GM19239 (cell line): ENCODE measurements at places on chromosomes 13 and 19.
A peak's percentile ranks its signal among the peaks of the same experiment; 100 is the strongest.

DNA sequence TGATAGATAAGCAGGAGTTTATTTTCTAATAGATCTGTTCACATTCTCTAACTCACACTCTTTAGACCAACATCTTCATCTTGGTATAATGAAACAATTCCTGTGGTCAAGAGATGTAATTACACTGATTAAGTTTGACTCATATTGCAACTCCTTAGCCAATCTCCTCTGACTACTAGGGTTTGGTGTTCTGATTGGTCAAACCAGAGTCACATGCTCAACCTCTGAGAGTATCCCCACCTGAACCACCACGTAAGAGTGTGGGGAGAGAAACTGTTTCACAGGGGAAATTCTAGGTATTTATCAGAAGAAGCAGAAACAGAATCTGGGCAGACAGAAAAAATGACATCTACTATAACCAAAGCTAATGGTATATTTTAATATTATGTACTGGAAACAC lies 42.4 kb downstream of the UQCRFS1 start:
- no peak for DNase-seq

GRCh38 chr19:511101-511851 lies 4.0 kb downstream of the TPGS1 start:
- no peak for DNase-seq

- no peak for DNase-seq
Observed at GRCh38 chr19:51501594-51502263, at the start of gene SIGLEC12. SIGLEC12 (minus strand) TSS chr19:51501800; CDS start chr19:51501733, 67 bp downstream.

DNA sequence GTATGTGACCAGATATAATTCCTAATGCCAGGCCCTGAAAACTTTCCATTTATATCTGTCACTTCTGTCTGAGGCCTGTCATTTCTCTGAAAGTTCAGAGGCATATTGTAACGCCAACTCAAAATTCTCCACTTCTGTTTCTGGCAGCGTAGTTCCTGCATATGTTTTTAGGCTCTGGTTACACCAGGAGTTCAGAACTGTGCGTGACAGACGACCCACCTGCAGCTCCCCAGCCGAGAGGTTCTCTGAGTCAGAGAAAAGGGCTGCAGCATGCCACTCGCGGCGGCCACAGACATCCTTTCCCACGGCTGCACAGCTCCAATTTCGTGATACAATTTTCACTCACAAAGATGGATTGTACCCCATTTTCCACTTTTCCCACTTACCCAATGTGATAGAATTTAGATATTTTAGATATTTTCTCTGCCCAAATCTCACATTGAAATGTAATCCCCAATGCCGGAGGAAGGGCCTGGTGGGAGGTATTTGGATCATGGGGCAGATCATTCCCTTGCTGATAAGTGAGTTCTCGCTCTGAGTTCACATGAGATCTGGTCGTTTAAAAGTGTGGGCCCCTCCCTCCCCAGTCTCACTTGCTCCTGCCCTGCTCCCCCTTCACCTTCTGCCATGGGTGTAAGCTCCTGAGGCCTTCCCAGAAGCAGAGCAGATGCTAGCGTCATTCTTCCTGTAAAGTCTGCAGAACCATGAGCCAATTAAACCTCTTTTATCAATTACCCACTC lies 308.1 kb downstream of the LIG4 start:
- DNase-seq = no peak

DNA sequence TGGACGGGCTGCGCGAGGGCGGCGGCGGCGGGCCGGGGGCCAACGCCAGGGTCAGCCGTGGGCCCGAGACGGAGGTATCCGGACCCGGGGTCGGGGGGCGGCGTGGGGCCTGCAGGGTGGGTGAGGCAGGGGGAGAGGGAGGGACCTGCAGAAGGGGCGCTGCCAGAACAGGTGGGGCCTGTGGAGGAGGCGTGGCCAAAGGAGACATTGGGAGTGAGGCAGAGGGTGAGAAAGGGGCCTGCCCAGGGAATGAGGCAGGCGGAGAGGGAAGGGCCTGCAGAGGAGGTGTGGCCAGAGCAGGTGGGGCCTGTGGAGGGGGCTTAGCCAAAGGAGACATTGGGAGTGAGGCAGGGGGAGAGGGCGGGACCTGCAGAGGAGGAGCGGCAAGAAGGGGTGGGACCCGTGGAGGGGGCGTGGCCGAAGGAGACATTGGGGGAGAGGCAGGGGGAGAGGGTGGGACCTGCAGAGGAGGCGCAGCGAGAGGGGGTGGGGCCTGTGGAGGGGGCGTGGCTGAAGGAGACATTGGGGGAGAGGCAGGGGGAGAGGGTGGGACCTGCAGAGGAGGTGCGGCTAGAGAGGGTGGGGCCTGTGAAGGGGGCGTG lies 4.2 kb downstream of the PRR36 start:
- DNase-seq = no peak

GRCh38 chr13:101451641-101452040 lies 834 bp upstream of the ITGBL1 start:
- no peak for DNase-seq

- peak; percentile 27 for DNase-seq
Observed at GRCh38 chr13:27619728-27620376, 477 bp downstream of the LNX2 start.

- no peak for DNase-seq
Observed at GRCh38 chr19:8567522-8568172, 9.6 kb downstream of the MYO1F start.

- no peak for DNase-seq
Observed at GRCh38 chr19:37342753-37343152, 28.1 kb upstream of the ZNF527 start.

DNA sequence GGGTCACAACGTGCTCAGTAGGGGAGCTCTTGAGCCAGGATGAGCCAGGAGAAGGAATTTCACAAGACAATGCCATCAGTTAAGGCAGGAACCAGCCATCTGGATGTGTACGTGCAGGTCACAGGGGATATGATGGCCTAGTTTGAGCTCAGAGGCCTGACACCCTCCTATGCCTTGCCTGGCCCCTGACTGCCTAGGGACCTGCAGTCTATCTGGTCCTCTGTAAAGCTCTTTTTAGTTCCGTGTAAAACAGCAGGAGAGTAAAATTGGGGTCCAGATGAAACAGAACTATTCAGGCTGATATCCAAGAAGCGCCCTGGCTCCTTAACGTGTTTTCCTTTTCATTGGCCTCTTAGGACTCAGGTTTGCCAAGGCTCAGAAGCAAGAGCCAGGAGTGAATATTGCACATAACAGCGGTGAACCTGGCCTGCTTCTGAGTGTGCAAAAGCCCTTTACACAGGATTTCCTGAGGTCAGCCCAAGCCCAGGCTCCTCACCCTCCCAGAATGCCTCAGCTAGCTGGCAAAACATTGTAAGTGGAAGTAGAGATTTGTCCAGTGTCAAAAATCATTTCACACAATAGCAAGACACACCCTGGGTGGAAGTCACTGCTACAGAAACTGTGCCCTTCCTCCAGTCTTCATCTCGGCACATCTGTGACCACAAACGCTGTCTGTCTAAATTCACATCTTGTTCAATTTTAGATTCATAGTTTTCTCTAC lies 777.2 kb downstream of the UQCRFS1 start:
- no peak for DNase-seq

GRCh38 chr19:43752287-43752875 lies 2.4 kb downstream of the SMG9 start:
- no peak for DNase-seq

DNA sequence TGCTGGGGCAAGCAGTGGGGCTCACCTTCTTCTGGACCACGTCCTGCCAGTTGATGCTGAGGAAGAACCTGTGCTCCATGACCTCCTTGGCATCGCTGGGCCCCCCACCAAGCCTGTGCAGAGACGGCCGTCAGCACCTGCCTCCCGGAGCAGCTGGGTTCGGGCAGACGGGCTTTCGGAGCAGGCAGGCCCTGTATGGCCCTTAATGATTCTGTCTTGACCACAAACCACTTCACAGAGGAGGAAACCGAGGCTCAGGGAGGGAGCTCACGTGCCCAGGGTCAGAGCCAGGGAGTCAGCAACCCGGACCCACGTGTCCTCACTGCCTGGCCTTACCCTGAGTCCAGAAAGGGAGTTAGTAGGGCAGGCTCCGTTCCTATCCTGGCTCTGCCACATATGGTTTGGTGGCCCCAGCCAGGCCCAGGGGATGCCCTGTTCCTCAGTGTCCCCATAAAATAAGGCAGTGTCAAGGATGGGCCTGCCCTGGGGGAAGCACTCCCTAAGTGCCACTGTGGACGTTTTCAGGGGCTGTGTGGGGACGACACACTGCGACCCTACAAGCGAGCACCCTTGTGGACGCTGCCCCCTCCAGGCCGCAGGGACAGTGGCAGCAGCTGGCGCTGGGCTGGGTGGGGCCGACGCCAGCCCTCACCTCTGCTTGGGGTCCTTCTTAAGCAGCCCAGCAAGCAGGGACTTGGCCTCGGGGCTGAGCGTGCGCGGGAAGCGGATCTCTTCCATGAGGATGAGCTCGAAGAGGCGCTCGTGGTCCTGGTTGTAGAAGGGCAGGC lies 8.9 kb upstream of the CCNP start:
- DNase-seq = no peak

DNA sequence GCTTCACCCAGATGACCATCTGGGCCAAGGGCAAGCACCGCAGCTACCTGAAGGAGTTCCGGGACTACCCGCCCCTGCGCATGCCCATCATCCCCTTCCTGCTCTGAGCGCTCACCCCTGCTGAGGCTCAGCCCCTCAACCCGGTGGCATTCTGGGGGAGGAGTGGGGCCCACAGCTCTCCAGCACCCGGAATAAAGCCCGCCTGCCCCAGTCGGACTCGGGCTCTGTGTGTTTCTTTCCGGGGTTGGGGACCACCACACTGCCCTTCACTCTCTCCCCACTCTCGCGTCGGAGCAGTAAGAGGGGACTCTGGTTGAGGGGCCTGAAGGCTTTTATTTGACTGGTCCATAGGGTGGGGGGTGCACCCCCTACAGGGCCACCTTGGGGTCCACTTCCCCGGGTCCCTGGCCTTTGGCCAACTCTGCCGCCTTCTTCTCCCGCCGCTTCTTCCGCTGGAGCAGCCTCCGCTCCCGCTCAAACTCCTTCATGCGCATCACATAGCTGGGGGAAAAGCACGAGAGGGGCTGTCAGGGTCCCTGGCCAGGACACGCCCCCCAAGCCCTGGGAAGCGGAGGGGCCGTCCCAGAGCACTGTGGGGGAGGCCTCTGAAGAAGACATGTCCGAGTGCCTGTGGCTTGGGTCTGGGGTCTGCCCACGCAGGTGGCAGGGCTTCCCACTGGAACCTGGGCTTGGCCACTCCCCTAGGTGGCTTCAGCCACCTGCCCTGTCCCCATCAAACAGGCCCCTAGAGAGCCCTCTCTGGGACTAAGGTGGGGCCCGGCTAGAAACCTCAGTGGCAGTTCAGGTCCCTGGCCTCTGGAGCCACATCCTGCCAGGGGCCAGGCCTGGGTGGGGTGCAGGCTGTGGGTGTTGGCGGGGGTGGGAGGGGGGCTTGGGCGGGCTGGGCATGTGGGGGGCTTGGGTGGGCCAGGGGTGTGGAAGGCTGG lies 5.8 kb downstream of the NDUFB7 start:
- DNase-seq = no peak

DNA sequence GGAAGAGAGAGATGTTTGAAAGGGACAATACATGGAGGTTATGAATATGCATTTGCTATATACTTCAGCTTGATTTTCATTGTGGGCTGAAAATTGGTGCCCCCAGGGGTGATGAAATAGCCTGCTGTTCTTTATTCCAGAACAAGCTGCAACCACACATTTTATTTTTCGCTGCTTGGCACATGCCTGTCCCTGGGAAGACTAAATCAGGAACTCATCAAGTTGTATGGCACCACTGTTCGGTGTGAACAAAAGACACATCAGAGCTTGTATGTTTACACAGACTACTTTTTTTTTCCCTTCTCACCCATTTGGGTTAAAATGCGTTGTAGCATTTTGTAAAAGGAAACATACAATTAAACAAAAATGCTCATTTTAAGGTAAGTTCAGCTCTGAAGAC lies 230.7 kb downstream of the NALCN start:
- DNase-seq = no peak

DNA sequence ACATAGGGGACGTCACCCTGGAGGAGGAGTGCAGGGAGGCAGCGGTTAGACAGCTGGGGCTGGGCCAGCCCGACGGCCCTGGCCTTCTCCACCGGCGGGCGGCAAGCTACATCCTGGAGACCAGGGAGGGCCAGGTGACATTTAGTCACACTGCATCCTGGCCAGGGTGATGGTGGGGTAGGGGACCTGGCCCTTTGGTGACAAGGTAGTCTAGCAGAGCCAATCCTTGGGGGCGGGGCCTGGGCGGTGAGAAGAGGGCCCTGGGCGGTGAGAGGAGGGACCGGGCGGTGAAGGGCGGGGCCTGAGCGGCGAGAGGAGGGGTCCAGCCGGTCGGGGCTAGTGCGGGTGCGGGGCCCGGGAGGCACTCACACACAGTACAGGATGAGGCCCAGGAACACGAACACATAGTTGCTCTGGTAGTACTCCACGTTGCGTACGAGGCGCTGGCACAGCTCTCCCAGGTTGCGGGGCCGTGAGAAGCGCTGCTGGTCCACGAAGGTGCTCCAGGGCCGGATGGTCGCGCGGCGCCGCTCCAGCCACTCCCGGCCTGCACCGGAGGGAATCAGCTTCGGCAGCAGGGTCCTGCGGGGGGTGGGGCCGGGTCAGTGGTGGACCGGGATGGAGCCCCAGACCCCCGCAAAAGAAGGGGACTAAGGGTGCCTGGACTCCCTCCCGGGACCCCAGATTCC lies 610 bp downstream of the RABAC1 start:
- DNase-seq = peak; percentile 64

DNA sequence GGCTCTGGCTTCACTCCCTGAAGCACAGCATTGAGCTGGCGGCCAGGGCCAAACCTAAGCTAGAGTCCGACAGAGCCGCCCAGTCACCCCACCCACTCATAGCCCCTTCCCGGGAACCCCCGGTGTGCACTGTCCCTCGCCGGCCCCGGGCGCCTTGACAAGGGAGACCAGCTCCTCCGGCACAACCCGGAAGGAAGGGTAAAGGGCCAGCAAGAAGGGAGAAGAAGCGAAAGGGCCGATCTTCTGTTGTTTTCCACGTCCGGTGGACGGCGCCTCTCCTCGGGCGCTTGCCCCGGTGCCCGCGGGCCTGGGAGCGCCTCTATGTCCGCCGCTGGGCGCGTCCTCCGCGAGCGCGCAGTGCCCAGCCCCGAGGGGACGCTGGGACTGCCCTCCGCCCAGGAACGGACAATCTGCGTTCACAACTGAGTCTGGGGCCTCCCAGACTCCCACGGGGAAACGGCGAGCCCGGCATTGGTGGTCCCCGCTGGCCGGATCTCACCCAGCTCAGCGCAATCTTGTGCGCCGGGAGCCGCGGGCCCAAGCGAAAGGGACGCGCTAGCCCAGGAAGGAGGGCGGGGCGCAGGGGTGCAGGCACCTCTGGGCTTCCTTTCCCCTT lies 172.5 kb upstream of the MIR17HG start:
- DNase-seq = no peak

DNA sequence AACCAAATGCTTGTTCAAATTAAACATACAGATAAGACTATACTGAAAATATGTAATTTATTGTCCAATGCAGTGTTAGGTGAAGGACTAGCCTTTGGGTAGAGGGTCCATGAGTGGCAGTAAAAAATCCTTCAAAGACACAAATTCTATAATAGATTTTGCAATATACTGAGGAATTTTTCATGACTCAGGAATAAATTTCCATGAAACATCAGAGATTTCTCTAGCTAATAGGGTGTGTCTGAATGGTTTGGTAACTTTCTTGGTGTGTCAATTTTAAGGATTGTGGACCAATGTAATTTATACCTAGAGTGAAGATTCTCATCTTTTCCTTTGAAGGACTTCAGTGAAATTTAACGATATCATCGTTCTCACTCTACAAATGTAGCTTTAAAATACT lies 546.7 kb downstream of the SLITRK5 start:
- no peak for DNase-seq
